Neural crest cell (in vitro differentiated cells): ENCODE measurements at places on chromosomes 16 and 17. TPM values are rescaled to one million over a fixed set of nuclear protein-coding genes. Genes with fewer than 3 reads are reported as not detected.

DNA sequence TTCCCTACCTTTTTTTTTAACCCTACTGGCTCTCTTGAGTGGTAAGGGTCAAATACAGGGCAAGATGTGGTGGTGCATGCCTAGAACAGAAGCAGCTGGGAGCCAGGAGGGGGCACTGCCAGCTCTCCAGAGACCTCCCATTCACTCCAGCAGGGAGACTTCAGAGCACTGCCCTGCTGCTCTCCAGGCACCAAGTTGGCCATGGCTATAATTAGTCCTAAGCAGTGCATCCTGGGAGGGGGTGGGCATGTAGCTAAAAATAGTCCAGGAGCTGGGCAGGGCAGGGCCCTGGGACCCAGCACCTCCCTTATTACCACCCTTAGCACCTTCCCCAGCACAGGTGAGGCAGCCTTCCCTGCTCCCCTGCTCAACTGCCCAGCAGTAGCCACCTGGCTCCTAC lies 3.5 kb downstream of the CORO6 start:
- no peak for DNase-seq

GRCh38 chr17:61314368-61315078 lies 85.1 kb upstream of the TBX2 start:
- DNase-seq: no peak

- DNase-seq: no peak
Observed at GRCh38 chr17:1648173-1648962, 1.3 kb downstream of the RILP start.

DNA sequence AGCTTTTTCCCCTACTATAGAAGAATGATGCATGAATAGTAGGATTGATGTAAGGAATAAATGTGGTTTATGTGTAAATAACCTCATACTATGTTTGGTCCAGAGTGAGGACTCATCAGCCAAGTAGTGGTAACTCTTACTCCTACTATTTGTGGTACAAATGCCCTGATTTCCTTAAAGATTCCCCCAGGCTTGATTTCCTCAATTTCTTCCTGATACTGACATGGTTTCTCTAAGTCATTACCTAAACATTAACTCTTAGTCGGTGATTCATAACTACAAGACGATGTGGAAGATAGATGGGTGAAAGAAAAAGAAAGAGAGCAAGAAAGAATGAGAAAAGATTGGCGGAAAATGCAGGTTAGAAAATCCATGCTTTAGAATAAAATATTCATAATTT lies 17.2 kb upstream of the MYOCD start:
- no peak for DNase-seq

DNA sequence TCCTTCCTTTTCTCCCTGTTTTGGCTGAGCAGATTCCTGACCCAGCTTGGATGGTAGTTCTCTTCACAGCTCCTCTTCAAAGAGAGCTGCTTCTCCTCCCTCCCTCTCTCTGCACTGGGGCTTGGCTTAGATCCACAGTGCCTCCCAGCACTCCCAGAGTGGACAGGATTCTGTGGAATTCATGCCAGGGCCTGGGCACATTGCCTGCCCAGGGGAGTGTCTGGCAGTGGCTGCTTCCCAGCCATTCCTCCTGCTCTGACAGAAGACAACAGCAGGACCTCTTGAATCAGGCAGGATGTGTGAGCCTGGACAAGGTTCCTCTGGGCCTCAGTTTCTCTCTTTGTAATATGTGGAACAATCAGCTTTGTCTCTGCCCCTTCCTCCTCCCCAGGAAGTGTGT lies 4.5 kb upstream of the MMP28 start:
- DNase-seq: no peak

DNA sequence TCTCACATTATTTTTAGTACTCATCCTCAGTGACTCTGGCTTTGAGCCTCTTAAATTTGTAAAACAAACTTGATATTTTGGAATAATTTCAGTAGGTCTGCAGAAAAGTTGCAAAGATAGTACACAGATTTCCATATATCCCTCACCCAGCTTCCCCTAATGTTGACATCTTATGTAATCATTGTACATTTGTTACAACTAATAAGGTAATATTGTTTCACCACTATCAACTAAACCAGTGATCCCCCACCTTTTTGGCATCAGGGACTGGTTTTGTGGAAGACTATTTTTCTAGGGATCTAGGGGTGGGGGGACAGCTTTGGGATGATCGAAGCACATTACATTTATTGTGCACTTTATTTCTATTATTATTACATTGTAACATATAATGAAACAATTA lies 391.2 kb downstream of the CA10 start:
- no peak for DNase-seq

DNA sequence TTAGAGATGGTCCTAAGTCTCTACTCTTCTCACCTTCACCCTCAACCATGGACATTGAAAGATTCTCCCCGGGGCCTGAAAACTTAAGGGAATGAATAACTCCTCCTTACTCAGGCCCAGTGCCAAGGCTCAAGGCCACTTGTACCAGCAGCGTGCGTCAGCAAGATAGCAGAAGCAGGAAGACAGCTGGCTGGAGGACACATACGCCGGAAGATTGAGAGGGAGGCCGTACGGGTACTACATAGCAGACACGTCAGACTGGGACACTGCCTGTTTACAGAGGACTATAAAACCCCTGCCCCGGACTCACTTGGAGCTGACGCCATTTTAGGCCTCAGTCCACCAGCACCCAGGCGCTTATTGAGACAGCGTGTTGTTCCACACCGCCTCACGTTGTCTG lies 75.8 kb upstream of the MED13 start:
- DNase-seq: no peak

- no peak for DNase-seq
Observed at GRCh38 chr16:48321317-48322036, 63.7 kb downstream of the SIAH1 start.

DNA sequence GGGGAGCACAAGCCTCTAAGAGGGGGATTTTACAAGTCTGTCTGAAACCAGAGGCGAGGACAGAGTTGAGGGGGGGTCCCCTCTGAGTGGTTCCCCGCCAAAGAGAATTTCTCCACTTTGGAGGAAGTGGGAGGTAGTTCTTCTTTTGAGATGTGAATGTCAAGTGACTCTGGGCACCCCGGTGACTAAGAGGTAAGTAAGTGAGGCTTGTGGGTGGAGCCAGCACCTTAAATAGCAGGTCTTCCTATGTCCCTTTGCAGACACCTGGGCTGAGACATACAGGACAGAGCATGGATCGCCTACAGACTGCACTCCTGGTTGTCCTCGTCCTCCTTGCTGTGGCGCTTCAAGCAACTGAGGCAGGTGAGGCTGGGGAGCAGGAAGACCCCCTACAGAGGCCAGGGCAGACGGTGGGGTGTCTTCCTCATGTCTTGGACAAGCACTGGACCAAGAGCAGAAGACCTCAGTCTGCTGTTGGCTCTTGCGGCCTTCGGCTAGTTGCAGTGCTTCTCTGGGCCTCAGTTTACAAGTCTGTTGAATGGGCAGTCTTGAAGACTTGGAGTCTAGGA lies at the start of gene CCL22:
CCL22 (plus strand) TSS at position 257 of the 569 bp plus-strand sequence; CDS start at position 291, 34 bp downstream.
- no peak for DNase-seq

GRCh38 chr16:6038941-6039645 lies 941.5 kb upstream of the EEF2KMT start:
- no peak for DNase-seq

DNA sequence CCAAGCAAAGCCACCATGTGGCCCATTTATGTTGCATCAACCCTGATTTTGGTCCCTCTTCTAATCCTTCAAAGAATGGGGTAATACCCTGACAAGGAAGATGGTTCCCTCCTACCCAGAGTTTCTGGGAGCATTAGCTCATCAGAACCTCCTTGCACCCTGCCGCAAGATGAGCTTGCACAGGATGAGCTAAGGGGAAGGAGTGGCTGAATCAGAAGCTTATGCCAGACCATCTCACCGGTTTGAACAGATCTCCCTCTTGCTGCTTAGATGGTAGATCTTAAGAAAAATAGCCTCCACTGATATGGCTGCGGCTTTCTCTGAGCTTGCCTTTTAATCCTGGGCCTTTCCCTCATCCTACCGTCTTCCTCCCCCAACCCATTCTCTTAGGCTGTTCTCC lies 175.1 kb downstream of the SOX9 start:
- DNase-seq: no peak

- no peak for DNase-seq
Observed at GRCh38 chr17:45430006-45430737, 2.5 kb downstream of the ARHGAP27 start.

GRCh38 chr17:13016881-13017654 lies 759 bp downstream of the ELAC2 start:
- DNase-seq: no peak

GRCh38 chr17:7235693-7236665 lies 1.7 kb upstream of the DVL2 start:
- no peak for DNase-seq

TEKT1 gene
- not detected in 2 replicates for total RNA-seq

RASL10B gene
- total RNA-seq: 31.7 and 33.8 TPM in 2 replicates

TRAF7 gene
- total RNA-seq: 82.2 and 85.5 TPM in 2 replicates

PIK3R5 gene
- total RNA-seq: 0.52 and 1.4 TPM in 2 replicates

TNS4 gene
- total RNA-seq: not detected in 2 replicates

TP53TG3B gene
- not detected in 2 replicates for total RNA-seq
